Gastroesophageal sphincter (tissue), 4 donors: ENCODE measurements at places on chromosomes 6 and 20.

GRCh38 chr6:111714416-111715270 lies 109.0 kb upstream of the TRAF3IP2 start:
- ATAC-seq: no peak

DNA sequence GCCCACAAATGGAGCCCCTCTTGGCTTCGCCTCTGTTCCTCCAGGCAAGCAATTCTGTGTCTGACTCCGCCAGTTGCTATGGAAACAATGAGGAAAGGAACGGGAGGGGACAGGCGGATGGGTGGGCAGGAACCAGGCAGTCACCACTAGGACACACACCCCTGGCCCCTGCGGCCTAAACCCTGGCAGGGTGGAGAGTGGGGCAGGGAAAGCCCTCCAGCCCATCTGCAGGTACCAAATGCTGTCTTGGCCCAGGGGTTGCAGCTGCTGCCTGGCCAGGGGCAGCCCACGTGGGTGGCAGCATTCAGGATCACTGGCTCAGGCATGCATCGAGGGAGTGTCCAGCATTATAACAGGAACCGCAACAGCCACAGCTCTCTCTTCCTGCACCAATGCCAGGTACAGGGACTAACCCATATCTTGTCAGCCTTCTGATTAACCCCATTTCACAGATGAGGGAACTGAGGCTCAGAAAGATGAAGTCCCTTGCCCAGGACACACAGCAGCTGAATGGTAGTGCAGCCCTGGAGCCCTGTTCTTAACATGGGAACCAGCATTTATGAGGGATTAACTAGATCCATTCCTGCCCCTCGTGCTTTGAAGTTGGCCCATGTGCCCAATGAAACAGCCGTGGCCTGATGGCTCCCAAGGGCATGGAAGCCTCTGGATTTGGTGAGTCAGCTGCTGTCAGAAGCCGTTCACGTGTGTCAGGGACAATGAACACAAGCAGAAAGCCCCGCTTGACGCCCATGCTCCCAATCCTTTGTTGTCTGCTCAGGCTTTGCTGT lies 66.3 kb downstream of the NOL4L start:
- no peak for ATAC-seq

GRCh38 chr6:25608558-25609174 lies 43.3 kb upstream of the SCGN start:
- no peak for ATAC-seq

- ATAC-seq: no peak
Observed at GRCh38 chr6:80341330-80341729, 234.9 kb downstream of the BCKDHB start.

- no peak for ATAC-seq
Observed at GRCh38 chr6:37283268-37283667, 25.3 kb upstream of the TMEM217 start.

DNA sequence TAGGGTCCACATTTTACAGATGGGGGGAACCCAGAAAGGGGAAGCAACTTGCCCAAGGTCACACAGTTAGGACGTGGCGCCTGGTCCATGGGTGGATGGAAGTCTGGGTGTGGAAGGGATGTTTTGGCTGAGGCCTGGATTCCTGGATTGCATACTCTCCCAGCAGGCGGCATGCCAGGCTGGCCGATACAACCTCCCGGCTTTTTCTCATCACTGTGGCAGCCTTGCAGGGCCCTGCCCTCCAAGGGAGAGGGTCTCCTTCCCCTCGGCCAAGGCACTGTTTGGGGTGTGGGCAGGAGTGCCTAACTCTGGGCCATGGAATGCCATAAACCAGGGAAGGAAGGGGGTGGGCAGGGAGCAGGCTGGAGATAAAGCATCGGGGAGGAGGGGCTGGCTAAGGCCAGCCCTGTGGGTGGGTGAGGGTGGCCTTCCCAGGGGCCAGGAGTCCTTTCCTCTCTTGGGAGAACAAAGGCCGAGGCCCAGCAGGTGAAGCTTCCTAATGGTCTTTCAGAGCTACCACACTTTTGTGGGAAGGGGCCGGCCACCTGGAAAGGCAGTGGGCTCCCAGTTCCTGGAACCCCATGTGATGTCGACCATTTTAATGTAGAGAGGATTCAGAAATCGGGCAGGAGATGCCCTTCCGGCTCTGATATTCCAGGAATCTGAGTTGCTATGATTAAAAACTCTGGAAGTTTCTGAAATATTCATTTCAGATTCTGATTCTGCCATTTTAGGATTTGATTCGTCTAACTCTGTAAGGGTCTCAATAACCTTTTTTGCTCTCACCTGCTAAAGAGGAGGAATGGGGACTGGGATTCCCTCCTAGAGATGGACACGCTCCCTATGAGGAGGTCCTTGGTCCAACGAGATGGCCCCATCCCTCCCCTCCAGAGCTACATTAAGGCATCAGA lies 4.2 kb downstream of the FOXS1 start:
- no peak for ATAC-seq

GRCh38 chr20:57711826-57712225 lies 2.0 kb upstream of the PMEPA1 start:
- no peak for ATAC-seq

GRCh38 chr6:139981768-139982181 lies 607.3 kb upstream of the CITED2 start:
- ATAC-seq: no peak

- peak; percentile 57 for ATAC-seq
Observed at GRCh38 chr6:44021589-44022295, 105.5 kb downstream of the MRPL14 start.

- ATAC-seq: no peak
Observed at GRCh38 chr6:149468179-149468578, 16.6 kb downstream of the ZC3H12D start.

- no peak for ATAC-seq
Observed at GRCh38 chr6:139369568-139370282, 4.7 kb downstream of the CITED2 start.

- no peak for ATAC-seq
Observed at GRCh38 chr20:46998477-46999240, 104.0 kb downstream of the EYA2 start.

- ATAC-seq: no peak
Observed at GRCh38 chr6:11722805-11723631, 55.6 kb downstream of the ADTRP start.

GRCh38 chr20:30611239-30611984 lies 646.1 kb upstream of the DEFB115 start:
- no peak for ATAC-seq

GRCh38 chr6:37518116-37518515 lies 18.4 kb upstream of the CCDC167 start:
- no peak for ATAC-seq

DNA sequence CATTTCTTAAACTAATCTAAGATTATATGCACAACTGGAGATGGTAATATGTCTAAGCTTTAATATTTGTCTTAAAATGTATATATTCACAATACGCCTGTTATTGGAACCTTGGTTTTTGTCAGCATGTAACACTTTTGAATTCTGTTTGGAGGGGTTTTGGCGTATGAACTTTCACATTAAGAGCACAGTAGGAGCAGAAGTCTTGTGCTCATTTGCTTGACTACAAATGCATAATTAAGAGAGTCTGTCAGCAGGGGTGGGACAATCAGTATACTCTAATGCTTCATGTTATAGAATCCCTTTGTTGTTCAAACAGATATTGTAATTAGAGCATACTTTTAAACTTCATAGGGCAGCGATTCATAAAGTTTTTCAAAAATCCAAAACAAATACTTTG lies 112.8 kb downstream of the QKI start:
- no peak for ATAC-seq

GRCh38 chr20:59631751-59632540 lies 27.6 kb downstream of the PHACTR3 start:
- ATAC-seq: no peak

- no peak for ATAC-seq
Observed at GRCh38 chr6:54614499-54615195, 231.9 kb upstream of the FAM83B start.

GRCh38 chr20:41364236-41364855 lies 2.3 kb downstream of the EMILIN3 start:
- ATAC-seq: no peak

DNA sequence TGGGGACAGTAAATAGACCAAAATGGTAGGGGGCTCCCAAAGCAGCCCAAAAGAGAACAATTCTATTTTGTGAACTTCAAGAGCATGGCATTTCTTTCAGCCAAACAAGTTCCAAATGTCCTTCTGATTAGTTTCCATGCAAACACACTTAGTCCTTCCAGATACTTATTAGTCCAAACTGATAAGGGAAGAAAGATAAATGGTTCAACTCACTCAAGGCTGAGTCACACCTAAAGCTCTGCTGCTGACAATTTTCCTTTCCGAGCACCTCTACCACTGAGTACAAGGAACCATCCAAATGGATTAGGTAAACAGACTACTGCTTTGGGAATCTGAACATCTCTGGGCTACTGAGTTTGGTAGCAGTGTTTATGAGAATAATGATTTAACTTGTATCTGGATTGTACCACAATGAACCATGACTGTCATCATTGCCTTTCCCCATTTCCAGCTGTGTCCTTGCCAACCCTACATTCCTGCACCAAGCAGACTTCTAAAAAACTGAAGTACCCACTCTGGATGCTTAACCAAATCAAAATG lies 71.2 kb downstream of the TNFRSF21 start:
- no peak for ATAC-seq

DNA sequence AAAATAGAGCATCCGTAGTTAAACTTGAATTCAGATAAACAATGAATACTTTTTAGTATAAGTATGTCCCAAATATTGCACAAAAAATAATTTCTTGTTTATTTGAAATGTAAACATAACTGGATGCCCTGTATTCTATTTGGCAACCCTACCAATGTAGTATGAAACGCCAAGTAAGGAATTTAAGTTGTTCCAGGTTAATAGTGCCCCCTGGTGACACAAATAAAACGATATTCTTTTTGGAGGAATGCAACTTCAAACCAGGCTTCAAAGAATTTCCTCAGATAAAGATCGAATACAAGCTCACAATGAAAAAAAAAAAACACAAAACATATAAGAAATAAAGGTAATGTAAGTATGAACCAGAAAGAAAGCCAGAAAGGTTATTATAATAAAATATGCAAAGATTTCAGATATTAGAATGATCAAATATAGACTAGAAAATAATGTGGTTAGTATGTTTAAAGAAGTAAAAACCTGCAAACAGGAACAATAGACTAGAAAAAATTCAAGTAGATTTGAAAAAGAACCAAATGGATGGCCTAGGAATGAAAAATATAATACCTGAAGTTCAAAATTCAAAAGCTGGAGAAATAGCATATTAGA lies 18.4 kb upstream of the AKAP7 start:
- ATAC-seq: no peak

GRCh38 chr6:154080461-154081189 lies 41.6 kb downstream of the OPRM1 start:
- no peak for ATAC-seq

- ATAC-seq: no peak
Observed at GRCh38 chr20:35319192-35319870, 27.1 kb upstream of the FAM83C start.

GRCh38 chr20:10864076-10864672 lies 190.4 kb upstream of the JAG1 start:
- ATAC-seq: peak; percentile 54

DNA sequence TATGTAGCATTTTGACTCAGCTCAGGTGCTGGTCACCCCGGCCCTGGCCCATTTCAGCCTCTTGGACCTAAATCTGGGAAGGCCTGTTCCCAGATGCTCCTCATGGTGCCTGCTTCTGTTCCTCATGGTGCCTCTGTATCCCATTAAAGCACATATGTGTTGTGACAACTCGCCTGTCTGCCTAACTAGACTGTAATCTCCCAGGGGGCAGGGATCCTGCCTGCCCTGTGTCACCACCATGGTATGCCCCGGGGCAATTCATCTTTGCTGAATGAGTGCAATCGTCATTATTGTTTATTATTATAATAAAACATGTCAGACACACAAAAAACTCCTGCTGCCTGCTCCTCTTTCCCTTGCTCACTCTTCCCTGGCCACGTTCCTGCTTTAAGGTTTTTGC lies 62.0 kb downstream of the ZFP64 start:
- no peak for ATAC-seq

DNA sequence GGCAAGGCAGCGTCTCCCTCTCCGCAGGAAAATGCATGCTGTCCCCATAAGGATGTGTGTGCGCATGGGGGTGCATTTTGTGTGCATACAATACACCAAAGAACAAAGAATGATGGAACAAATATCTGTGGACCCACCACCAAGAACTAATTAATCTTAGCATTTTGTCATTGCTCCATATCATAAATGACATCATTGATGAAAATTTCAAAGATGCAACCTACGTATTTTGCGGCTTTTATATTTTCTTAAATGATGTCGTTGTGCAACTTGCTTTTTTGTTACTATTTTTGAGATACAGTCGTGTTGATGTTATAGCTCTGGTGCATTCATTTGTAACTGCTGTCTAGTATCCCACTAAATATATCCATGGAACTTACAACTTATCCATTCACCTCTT lies 89.7 kb downstream of the SERAC1 start:
- ATAC-seq: no peak

- peak; percentile 29 for ATAC-seq
Observed at GRCh38 chr6:17281497-17282481, 628 bp downstream of the RBM24 start.

- ATAC-seq: no peak
Observed at GRCh38 chr6:9515633-9516606, 899.0 kb downstream of the TFAP2A start.

- no peak for ATAC-seq
Observed at GRCh38 chr20:4681991-4682401, 39.7 kb upstream of the PRND start.

- ATAC-seq: no peak
Observed at GRCh38 chr20:52105442-52106422, 85.8 kb downstream of the ZFP64 start.

- ATAC-seq: no peak
Observed at GRCh38 chr20:36130390-36130789, 24.1 kb upstream of the EPB41L1 start.

DNA sequence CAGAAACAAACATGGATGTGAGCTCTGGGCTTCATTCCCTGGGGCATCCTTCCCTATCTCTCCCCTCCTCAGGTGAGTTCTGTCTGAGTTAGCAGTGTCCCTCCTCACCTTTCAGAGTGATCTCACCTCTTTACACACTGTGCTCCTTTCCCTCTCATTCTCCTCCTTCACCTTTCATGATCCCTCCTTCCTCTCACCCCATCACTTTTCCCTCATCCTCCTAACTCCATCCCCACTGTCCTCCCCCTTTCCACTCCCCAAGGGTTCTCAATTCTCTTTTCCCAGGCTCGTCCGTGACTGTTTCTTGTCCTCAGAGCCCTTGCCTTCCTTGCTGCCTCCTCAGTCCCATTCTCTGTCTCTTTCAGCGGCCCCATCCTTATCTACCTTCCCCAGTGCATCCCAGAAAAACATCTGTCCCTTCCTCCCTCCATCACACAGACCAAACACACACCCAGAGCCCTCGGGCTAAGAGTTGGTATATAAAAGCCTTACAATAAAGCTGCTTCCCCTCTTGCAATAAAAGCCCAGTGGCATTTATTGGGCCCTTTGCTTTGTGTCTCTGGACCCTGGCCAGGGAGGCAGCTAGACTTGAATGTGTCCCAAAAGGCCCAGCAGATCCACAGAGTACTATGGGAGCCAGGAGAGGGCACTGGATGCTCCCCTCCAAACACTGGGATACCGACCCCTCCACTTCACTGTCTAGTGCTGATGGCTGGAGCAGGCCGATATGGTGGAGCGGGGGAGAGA lies 1.9 kb downstream of the RNF39 start:
- ATAC-seq: no peak
